ENCODE measurements at places on chromosomes 16 and 17. TPM values are rescaled to one million over a fixed set of nuclear protein-coding genes. Genes with fewer than 3 reads are reported as not detected.

Gene PERCC1
- total RNA-seq, result not detected

Gene DHRS7C
- not detected for total RNA-seq

Gene HYDIN
- total RNA-seq, result 9.4 TPM

Gene PGS1
- total RNA-seq, result 58.7 TPM

Gene CNTD1
- total RNA-seq, result not detected

Gene PRR35
- total RNA-seq, result not detected

DNA sequence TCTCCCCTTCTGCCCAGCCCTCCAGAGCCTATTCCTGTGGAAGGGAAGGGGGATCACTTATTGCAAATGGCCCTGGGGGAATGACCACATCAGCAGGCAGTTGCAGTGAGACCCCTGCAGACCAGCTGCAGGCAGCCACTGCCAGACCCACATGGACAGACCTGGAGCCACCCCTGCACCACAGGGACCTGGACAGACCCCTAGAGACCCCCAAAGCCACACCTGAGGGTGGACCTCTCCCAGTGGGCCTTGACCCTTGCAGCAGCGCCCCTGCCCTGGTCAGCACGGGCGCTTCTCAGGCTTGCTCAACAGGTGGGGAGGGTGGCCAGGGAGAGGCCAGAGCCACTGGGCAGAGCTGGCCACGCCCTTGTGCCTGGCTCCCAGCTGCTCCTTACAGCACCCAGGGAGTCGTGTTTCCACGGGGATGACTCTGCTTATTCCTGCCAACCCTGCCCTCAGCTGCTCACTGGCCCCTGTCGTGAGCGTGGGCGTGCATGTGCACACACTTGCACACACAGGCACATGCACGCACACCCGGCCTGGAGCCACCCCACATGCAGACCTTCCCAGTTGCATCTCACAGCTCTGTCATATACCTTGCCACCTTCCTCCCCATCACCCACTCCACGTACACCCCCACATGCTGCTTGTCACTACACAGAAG, 1.3 kb upstream of the SCN4A start:
- no peaks in the 10 kb centered on the region for H3K36me3 ChIP-seq
- no peaks in the 10 kb centered on the region for H3K4me1 ChIP-seq
- no peak overlapping the region for H3K27ac ChIP-seq
- H3K4me3 ChIP-seq, result no peak overlapping the region
- DNase-seq, result no peak

DNA sequence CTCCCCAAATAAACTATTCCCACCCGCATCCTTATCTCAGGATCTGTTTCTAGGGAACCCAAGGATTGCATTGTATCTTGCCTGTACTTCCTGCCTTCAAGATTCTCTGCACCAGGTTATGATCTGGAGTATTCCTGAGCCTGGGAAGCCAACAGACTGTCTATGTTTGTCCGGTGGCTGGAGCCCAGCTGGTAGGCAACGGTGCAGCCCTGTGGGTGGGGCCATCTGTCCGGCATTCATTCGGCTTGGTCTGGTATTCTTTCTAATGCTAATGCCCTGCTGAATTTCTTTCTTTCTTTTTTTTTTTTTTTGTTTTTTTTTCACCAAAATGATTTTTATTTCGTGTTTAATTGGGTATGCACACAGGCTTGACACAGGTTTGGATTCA, 20.7 kb upstream of the TVP23A start:
- H3K27ac ChIP-seq, result no peak overlapping the region
- no peaks in the 10 kb centered on the region for H3K36me3 ChIP-seq
- DNase-seq, result no peak
- H3K4me1 ChIP-seq, result no peaks in the 10 kb centered on the region

- H3K27me3 ChIP-seq, result no peaks in the 10 kb centered on the region
- peaks cover 20% of the 10 kb centered on the region for H3K4me1 ChIP-seq
- no peak for DNase-seq
These were observed 671 bp upstream of the EDC4 start for GRCh38 chr16:67872131-67872630.

DNA sequence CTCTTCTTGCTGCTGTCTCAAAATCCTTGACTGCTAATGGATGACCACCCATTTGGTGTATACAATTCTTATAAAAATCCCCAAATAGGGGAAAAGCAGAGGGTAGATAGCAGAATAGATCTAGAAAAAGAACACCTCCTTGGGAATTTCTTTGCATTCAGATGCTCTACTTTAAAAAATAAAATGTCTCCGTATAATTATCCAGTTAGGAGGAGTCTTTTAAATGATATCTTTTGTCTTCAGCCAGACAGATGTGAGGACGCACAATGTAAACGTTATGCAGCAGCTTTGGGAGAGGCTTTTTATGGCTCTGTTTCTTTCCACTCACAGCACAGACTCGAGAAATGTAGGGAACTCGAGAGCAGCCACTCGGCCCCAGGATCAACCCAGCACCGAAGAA, 300.2 kb downstream of the IRF8 start:
- no peak for DNase-seq
- H3K27ac ChIP-seq, result no peak overlapping the region
- no peak overlapping the region for H3K4me3 ChIP-seq
- no peaks in the 10 kb centered on the region for H3K36me3 ChIP-seq

GRCh38 chr17:27793168-27793905, 7.0 kb downstream of the NOS2 start:
- no peaks in the 10 kb centered on the region for H3K4me1 ChIP-seq
- H3K36me3 ChIP-seq, result no peaks in the 10 kb centered on the region
- no peak for DNase-seq
- H3K27ac ChIP-seq, result no peak overlapping the region
- peaks cover 10% of the 10 kb centered on the region for H3K27me3 ChIP-seq

- no peak for DNase-seq
- no peak overlapping the region for H3K4me3 ChIP-seq
- no peak overlapping the region for H3K27ac ChIP-seq
- H3K4me1 ChIP-seq, result no peaks in the 10 kb centered on the region
- no peaks in the 10 kb centered on the region for H3K27me3 ChIP-seq
These were observed 826.7 kb downstream of the KCNJ2 start for GRCh38 chr17:70995997-70996396.

DNA sequence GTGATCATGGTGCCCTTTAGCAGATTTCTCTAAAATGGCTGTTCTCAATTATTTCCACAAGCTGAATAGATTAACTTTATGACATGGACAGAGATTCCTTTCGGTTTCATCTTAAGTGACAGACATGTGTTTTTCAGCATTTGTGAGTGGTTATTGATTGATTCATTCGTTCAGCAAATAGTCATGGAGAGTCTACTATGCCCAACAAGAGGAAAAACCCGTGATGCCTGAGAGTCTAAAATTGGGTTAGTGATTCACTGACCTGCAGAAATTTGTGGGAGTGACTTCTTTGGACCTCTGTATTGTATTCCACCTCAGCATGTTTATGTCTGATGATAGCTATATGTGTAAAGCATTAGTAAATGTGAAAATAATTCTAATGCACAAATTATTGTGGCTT, 28.0 kb upstream of the DUSP14 start:
- no peak for DNase-seq
- no peaks in the 10 kb centered on the region for H3K36me3 ChIP-seq
- no peak overlapping the region for H3K27ac ChIP-seq
- no peaks in the 10 kb centered on the region for H3K4me1 ChIP-seq
- H3K27me3 ChIP-seq, result no peaks in the 10 kb centered on the region
- no peak overlapping the region for H3K4me3 ChIP-seq

DNA sequence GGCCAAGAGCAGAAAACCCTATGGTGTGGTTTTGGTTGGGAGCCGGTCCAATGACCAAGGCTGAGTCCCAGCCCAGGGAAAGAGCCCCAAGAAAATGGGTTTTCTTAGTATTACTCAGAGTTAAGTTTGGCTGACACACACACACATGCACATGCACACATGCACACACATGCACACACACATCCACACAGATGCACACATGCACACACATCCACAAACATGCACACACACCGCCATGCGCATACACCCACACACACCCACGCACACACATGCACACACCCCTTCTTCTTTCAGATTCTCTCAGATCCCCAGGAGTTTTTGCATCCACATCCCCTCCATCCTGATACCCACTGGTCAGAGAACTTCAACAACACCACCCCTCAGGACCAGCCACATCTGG, 9.1 kb downstream of the ABCC12 start:
- no peaks in the 10 kb centered on the region for H3K36me3 ChIP-seq
- no peak overlapping the region for H3K27ac ChIP-seq
- H3K4me1 ChIP-seq, result no peaks in the 10 kb centered on the region

- no peak overlapping the region for H3K27ac ChIP-seq
- no peak overlapping the region for H3K4me3 ChIP-seq
- DNase-seq, result peak; percentile 51
- H3K36me3 ChIP-seq, result no peaks in the 10 kb centered on the region
- peaks cover 11% of the 10 kb centered on the region for H3K27me3 ChIP-seq
These were observed 20.0 kb upstream of the CACNG4 start for GRCh38 chr17:66944351-66945146.

DNA sequence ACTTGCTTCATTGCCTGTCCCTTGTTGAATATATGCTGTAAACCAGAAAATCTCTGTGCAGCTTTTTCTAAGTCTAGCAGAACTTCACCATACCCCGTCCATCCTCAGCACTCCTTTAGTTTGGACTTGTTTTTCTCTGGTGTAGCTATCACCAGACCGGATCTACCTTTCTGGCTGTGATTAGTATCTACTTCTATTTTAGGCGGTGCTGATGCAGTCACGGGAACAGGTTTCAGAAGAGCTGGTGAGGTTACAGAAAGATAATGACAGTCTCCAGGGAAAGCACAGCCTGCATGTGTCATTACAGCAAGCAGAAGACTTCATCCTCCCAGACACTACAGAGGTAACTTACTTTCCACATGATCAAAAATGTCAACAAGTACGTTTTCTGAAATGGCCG, 46.4 kb downstream of the NUP88 start:
- H3K27ac ChIP-seq, result no peak overlapping the region
- no peaks in the 10 kb centered on the region for H3K4me1 ChIP-seq
- peaks cover 6% of the 10 kb centered on the region for H3K36me3 ChIP-seq
- no peak overlapping the region for H3K4me3 ChIP-seq

DNA sequence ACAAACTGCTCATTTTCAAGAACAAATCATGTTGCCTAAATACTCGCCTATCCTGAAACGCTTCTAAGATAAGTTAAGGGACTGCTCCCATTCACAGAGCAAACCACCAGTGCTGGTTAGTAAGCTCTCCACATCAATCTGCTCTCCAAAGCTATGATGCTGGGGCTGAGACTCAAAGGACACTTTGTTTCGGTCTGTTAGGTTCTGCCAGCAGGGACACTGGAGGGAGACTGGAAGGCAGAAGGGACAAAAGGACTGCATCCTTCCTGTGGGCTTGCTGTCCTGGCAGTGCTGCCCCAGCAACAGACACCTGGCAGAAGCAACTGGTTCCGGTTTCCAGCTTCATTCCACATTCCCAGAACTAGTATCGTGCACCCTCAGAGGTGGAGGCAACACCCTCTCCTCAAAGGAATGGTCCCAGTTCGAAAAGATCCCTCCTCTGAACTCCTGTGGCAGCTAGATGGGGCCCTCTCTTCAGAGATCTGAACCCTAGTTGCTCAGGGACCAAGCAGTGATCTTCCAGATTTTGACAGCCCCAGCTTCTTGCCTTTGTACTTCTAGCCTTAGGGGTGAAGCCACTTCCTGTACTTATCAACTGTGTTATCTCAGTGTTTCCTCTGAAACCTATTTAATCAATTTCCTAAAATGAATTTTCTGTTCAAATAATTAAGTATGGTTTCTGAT, 73.4 kb upstream of the GSG1L start:
- H3K36me3 ChIP-seq, result no peaks in the 10 kb centered on the region
- no peak overlapping the region for H3K27ac ChIP-seq
- no peaks in the 10 kb centered on the region for H3K4me1 ChIP-seq
- DNase-seq, result no peak

DNA sequence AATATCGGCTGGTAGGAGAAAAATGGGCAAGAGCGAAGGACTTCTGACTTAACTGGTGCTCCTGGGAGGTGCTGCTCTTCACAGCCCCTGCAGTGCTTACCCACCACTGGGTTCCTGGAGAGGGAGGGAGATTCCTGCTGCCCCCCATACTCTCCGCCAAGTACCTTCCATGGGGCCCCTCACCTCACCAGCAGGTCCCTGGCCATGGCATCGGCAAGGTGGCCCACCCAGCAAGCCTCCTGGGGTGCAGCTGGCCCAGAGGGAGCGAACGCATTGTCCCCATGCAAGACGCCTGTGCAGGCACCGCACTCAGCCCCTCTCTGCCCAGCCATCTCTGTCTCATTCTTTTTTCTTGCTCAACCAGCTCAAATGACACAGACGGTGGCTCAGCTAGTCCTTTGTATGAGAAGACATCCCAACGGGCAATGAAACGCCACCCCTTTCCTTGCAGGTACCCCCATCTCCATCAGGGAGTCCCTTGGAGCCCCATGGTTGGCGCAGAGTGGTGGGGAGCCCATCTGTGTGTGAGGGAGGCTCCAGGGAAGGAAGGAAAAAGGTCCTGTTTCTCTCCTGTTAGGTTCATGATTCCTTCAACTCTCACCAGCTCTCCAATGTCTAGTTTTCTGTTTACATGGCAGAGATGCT, 9.6 kb upstream of the ALDH3A1 start:
- no peak overlapping the region for H3K27ac ChIP-seq
- DNase-seq, result no peak
- no peak overlapping the region for H3K4me3 ChIP-seq
- no peaks in the 10 kb centered on the region for H3K27me3 ChIP-seq
- H3K4me1 ChIP-seq, result no peaks in the 10 kb centered on the region

DNA sequence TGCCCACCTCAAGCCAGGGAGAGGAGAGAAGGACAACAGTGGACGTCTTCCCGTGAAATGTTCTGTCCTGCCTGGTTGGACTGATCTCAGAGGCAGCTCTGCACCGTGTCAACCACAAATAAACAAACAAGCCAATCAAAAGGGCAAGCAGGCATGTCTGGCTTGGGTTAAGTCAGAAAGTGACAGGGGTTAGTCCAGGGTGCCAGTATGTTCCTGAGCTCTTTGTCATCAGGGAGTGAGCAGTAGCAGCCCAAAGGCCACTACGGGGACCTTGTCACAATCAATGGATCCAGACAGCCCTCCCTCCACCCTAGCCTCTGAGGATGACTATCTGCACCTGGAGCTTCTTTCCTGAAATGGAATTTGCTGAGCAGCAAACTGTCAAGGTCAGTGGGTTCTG, 35.0 kb downstream of the CNGB1 start:
- H3K27ac ChIP-seq, result no peak overlapping the region
- peaks cover 12% of the 10 kb centered on the region for H3K4me1 ChIP-seq
- no peaks in the 10 kb centered on the region for H3K36me3 ChIP-seq
- DNase-seq, result no peak
